ENCODE measurements at places on chromosomes 3 and 15.

GRCh38 chr3:29532473-29532872 lies 251.6 kb downstream of the RBMS3 start:
- ATAC-seq = no peak

DNA sequence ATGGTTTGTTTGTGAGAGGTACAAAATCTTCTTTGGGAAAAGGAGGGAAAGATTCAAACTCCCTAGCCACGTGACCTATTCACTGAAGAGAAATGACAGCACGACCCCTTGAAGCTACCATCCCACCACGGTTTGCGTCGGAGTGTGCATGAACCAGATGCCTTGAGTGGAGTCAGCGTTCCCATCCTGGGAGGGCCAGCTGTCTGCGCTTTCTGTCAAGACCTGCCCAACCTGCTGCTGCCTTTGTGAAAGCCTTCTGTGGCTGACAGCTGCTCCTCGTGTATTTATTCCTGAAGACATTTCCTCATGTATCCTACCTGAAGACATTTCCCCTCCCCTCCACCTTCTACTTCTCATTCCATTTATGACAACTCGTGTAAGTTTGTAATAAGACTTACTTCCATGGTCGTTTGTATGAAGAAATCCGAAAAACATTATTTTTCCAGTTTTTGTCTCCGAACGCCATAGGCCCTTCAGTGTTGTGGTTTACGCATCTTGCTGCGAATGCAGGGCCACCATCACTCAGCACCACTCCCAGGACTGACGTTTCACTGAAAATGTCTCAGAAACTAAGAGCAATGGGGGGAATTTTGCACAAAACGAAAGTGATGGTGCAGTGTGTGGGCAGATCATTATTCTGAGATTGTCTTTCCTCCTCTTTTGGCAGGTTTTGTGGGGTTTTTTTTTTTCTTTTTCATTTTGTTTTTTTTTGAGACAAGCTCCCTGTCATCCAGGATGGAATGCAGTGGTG lies 18.9 kb downstream of the EBLN2 start:
- ATAC-seq = peak; percentile 76

DNA sequence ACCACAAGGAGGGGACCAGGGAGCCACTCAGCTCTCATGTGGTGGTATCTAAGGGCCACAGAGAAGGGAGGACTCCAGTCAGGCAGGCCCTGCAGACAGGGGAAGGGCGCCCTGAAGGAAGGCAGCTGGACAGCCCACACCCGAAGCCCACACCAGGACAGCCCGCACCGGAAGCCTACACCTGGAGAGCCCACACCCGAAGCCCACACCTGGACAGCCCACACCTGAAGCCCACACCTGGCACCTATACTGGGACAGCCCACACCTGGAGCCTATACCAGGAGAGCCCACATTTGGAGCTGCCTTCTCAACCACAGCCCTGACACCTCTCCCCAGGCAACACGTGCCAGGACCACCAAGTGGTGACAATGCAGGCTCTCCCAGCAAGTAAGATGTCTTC lies 11.7 kb downstream of the TPRA1 start:
- ATAC-seq = no peak

- ATAC-seq = no peak
These were observed 84.4 kb upstream of the RAD18 start for GRCh38 chr3:9047452-9048346.

- ATAC-seq = no peak
These were observed 24.0 kb upstream of the CHCHD6 start for GRCh38 chr3:126679831-126680666.

DNA sequence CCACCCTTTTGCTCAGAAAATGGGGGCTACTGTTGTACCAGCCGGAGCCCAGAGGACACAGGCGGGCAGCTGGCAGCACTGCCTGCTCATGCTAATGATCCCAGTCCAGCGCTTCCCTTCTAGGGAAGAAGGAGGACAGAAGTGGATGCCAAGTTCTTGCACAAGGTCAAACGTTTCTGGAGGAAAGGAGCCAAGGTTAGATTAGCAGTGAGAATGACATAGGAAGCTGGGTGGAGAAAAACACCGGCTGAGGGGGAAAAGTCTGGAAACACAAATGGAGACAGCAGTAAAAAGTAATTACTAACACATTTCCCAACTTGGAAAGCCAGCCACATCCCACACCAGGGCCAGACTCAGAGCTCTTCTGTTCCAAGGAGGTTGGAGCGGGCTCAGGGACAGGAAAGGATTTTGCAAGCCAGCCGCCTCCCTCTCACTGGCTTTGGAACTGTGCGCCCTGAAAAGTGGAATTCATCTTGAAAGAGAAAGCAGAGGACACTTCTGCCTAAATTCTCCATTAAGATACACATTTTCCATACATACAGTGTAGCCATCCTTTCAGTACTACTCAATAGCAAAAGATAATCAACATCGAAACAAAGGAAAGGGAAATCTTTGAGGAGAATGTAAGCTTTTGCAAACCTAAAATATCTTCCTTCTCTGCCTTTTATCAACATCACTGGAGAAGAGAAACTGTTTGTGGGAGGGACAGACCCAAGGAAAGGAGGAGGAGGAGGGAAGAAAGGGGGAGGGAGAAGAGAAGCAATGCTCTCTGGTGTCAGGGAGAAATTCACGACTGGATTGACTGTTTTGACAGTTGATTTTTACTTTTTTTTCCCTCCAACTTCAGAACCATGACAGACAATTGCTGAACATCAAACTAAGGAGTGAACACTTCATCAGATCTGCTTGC lies 133.6 kb downstream of the CD47 start:
- no peak for ATAC-seq

DNA sequence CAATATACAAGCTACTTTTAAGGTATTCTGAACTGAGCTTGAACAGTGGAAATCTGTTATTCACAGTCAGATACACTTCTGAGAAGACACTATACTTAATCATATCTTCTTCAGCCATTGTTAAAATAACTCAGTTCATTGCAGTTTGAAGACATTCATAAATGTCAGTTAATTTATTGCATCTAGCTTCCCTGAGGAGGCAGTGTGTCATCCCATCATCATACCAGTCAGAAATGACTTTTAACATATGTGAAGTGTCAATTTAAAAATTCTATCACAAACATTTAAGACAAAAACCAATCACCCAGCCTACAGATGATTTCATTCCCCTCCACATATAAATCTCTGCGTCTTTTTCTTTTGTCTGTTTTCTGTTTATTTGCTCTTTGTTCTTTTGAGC lies 7.5 kb downstream of the TMEM207 start:
- ATAC-seq = no peak

DNA sequence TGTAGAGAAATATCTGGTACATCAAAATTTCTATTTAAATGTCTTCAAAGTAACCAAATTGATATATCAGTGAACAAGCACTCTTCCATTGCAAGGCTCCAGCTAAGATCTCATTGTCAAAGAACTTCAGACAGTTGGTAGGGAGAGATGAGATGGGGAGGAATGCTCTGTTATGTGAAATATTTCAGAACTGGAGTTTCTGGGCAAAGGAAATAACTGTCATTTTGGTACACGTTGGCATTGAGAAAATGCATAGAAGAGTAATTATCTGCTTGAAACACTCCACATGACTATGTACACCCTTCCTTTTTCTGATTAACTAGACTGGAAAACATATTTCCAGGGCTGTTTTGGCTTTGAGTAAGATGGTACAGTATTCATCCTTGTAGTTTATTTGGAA lies 297.5 kb upstream of the RASGRP1 start:
- ATAC-seq = no peak

GRCh38 chr3:160132226-160132625 lies 93.0 kb upstream of the C3orf80 start:
- no peak for ATAC-seq

GRCh38 chr15:91424001-91424400 lies 323.9 kb downstream of the SV2B start:
- ATAC-seq = no peak

- ATAC-seq = no peak
These were observed 190.8 kb downstream of the PDCD6IP start for GRCh38 chr3:33989229-33989628.

GRCh38 chr3:194512895-194513601 lies 26.2 kb upstream of the ATP13A3 start:
- no peak for ATAC-seq

DNA sequence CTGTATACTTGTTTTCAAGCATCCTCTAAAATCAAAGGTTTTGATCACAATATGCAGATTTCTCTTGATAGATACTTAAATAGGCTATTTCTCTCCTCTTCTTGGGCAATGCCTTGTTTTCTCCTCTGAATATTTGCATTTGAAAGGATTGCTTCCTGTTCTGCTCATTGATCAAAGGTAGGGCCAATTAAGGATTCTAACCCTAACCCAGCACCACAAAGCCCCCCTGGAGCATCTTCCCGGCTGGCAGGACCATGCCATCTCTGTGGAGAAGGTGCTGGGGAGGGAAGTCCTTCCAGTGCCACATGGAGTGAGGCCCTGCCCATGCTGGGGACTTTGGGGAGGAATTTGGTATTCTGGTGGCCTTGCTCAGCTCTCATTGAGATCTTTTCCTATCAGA lies 11.3 kb upstream of the NIPA2 start:
- no peak for ATAC-seq

GRCh38 chr3:157051055-157051454 lies 108.9 kb downstream of the CCNL1 start:
- no peak for ATAC-seq

GRCh38 chr3:46360907-46361306 lies 7.0 kb downstream of the CCR2 start:
- ATAC-seq = no peak

- ATAC-seq = no peak
These were observed 936 bp downstream of the KIF7 start for GRCh38 chr15:89654301-89654761.

GRCh38 chr3:55911266-55911665 lies 424.2 kb upstream of the WNT5A start:
- ATAC-seq = no peak

GRCh38 chr3:145197821-145198220 lies 963.2 kb downstream of the PLOD2 start:
- no peak for ATAC-seq

DNA sequence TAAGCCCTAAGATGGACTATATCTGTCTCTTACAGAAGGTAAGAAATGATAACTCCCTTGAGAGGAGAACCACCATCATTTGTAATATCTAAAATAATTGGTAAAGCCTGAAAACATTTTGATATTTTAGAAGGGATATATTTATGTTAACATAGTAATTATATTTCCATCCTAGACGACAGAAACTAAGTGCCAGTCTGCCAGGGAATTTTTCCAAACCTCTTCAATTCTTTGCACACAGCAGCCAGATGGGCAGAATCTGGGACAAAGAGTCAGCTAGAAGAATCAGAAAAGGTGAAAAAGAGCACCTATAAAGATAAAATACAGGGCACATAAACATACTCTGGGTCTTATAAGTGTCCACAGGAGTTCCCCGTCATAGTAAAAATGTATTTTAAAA lies 70.0 kb upstream of the CBLB start:
- ATAC-seq = no peak

- no peak for ATAC-seq
These were observed 18.6 kb upstream of the SLC41A3 start for GRCh38 chr3:126102530-126102951.

- ATAC-seq = no peak
These were observed 417.7 kb downstream of the LPP start for GRCh38 chr3:188571531-188572095.

GRCh38 chr3:105656651-105657504 lies 211.9 kb downstream of the CBLB start:
- no peak for ATAC-seq

- ATAC-seq = no peak
These were observed 8.8 kb upstream of the B3GNT5 start for GRCh38 chr3:183244219-183244618.

- peak; percentile 46 for ATAC-seq
These were observed 203.6 kb downstream of the AKAP13 start for GRCh38 chr15:85583923-85584390.

DNA sequence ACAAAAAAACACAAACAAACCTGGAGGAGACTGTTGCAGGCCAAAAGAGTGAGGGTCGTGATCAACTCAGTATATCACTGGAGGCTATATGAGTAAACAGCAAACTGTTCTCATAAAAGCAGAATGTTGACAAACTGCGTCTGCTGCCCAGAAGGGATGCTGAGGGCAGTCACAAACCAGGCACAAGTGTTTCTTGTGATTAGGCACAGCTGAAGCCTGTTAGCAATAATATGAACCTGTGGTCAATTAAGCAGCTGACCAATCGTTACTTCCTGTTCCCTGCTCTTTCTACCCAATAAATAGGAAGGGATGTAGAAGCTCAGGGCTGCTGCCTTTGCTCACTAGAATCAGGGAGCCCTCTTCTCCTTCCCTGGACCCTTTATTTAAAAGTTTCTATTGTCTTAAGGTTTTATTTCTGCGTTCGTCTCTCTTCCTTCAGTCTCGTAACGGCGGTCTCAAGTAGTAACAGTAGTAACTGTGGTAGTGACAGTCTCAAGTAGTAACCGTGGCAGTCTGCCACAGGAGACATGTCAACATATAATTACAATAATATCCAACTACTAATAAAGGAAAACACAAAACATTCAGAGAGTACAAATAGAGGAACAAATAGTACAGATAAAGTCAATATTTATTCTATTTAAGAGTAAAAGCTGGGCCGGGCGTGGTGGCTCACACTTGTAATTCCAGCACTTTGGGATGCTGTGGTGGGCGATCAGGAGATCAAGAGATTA lies 698.4 kb upstream of the CCDC54 start:
- no peak for ATAC-seq

DNA sequence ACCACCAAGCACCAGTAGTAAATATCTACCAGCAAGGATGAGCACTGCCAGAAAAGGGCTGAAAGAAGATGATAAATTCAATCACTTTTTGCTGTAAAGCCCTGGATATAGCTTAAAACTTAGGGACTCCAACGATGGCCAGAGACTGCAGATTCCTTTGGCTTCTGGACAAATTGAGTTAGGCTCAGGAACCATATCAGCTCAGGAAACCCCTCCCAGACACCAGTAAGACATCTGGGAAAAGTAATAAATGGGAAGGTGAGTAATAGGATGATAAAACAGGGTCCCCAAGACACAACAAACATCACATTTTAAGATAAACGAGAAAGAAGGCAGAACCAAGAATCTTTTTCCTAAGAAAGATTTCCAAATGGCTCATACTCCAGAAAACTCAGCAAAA lies 65.0 kb downstream of the ANP32A start:
- no peak for ATAC-seq

DNA sequence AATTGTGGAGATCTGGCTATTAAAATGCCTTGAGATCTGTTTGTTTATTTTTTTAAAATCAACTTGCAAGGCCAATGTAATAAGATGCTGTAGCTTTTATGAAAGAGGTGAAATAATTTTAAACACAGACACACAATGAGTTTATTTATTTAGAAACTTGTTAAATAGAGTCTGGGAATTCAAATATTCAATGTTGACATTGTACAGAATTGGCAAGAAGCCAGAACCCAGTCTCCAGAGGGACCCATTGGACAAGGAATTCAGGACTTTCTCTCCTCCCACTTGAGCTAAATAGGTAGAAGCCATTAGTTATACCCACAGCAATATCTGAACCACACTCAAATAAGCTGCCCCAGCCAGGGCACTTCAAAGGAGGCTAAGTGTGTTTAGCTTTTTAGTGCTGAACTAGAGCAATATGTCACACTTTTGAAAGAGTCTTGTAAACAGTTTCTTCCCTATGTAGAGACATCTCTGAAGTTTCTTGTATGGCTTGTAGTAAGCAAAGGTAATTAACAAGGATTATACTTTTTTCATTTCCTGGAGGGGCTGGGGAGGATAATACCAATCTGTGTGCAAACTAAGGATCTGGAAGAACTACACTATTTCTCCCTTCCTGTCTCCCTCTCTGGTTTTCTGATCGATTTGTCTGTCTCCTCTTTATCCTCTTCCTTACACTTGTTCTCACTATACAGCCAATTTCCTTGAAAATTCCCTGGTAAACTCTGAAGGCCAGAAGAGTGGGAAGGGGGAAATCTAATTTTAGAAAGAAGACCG lies 6.0 kb downstream of the MECOM start:
- no peak for ATAC-seq

- no peak for ATAC-seq
These were observed 98.6 kb downstream of the TCF12 start for GRCh38 chr15:57017024-57017423.

All from activated T-helper 17 cell treated with anti-CD3 and anti-CD28 coated beads, Interleukin-2, amount 50 U/mL, for 72 hours (primary cell).